ENCODE measurements at places on chromosomes 2 and 18.

- DNase-seq: no peak
Observed at GRCh38 chr2:36562973-36563532, 34.9 kb downstream of the FEZ2 start.

DNA sequence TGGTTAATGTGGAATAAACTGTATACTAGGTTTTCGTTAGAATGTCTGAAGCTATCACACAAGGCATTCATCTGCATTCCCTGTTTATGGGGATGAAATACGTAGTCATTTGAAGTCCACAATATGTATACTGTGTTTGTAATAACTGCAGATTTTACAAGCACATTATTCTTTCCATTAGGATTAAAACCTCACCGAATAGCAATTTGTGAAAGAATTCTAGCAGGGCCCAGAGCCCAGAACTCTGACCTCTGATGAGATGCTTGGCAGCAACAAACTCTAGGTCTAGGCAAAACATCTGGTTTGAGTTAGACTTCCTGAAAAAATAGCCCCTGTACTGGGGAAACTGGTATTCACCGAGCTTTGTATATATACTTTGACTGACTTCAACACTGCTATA lies 158.2 kb downstream of the SRBD1 start:
- DNase-seq: no peak

GRCh38 chr2:12008425-12009061 lies 262.1 kb downstream of the LPIN1 start:
- DNase-seq: no peak

GRCh38 chr18:59180150-59180845 lies 39.7 kb upstream of the GRP start:
- no peak for DNase-seq

GRCh38 chr2:70961648-70961994 lies 16.8 kb upstream of the ANKRD53 start:
- no peak for DNase-seq

DNA sequence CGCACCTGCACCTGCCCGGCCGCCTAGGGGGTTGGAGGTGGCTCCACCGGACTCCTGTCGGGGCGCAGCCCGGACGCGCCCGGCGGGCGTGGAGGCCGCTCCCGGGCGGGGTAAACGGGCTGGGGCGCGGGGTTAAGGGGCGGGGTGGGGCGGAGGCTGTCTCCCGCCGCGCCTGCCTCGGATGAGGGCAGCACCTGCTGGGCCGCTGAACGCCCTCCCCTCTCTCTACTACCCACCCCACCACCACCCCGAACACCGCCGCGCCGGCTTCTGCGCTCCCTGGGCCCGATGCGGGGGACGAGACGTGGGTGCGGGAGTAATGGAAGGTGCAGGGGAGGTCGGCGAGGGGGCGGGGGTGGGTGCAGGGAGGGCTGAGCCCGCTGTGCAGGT lies 224.8 kb upstream of the ID2 start:
- DNase-seq: no peak

DNA sequence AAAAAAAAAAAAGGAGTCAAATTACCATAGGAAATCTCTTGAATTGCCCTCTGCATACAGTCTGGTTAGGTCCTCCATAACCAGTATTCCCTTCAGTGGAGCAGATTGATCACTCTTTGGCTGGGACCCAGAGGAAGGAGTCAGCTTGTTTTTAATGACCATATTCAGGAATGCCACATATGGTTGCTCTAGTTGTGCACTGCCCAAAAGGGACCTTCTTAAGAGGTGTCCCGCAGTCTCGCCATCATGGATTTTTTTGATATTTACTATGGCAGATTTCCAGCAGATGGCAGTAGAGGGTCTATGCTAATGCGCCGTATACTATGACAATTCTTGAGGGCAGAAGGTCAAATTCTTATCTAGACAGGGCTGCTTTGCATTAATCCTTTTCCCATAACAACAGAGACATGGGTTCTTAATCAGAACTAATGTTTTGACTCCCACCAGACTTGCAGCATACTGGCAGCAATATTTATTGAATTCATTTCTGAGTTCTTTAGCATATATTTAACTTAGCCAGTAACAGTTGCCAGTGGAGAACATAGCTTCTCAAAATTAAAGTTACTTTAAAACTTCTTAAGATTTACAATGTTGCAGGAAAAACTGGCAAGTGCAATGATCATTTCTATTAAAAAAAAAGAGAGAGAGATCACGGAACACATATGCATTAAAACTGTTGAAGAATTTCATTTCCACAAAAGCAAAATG lies 31.8 kb upstream of the INPP4A start:
- peak; percentile 68 for DNase-seq

DNA sequence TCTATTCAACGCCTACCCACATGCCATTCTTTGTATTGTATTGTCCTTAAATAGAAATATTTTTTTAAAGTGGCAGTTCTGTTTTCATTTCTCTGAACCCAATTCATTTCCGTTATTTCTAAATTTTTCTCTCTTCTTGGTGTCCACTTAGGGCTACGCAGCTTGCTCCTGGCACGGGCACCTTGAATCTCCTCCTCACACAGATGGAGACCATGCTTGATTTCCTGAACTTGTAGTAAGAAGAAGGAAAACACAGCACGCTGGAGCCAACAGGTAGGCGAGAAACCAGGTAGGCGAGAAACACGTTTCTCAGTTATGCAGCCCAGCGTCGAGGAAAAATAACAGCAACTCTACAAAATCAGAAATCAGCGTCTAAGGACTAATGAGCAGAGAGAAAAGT lies 428.9 kb downstream of the STK39 start:
- DNase-seq: no peak

DNA sequence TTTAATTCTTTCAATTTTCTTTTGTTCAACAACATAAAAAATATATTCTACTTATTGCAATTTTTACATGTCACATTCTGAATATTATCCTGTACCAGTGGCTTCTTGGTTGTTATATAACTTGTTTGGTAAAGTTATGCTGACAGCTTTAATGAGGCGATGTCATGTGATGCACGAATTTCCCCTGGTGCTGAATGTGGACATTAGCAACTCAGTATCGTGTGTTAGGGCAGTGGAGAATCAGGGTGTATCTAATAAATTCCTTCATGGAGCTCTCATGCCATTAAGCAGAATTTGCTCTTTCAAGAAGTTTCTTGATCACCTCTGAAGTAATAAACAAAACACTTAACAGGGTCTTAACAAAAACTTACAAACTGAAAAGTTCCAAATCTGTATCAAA lies 99.6 kb upstream of the DNMT3A start:
- no peak for DNase-seq

DNA sequence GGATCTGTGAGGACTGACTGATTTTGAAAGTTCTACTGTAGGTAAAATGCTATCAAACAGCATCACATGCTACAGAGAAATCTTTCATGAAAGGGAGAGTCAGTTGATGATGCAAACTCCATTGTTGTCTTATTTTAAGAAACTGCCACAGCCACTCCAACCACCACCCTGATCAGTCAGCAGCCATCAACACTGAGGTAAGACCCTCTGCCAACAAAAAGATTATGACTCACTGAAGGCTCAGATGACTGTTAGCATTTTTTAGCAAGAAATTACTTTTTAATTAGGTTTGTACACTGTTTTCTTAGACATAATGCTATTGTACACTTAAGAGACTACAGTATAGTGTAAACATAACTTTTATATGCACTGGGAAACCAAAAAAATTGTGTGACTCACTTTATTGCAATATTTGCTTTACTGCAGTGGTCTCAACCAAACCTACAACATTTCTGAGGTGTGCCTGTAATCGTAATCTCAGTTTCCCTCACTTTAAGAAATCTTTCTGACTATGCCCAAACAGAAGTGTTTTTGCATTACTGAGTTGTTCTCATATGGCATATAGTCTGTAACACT lies 42.8 kb downstream of the METTL8 start:
- DNase-seq: no peak

- DNase-seq: peak; percentile 74
Observed at GRCh38 chr18:60446821-60447220, 74.2 kb upstream of the MC4R start.

DNA sequence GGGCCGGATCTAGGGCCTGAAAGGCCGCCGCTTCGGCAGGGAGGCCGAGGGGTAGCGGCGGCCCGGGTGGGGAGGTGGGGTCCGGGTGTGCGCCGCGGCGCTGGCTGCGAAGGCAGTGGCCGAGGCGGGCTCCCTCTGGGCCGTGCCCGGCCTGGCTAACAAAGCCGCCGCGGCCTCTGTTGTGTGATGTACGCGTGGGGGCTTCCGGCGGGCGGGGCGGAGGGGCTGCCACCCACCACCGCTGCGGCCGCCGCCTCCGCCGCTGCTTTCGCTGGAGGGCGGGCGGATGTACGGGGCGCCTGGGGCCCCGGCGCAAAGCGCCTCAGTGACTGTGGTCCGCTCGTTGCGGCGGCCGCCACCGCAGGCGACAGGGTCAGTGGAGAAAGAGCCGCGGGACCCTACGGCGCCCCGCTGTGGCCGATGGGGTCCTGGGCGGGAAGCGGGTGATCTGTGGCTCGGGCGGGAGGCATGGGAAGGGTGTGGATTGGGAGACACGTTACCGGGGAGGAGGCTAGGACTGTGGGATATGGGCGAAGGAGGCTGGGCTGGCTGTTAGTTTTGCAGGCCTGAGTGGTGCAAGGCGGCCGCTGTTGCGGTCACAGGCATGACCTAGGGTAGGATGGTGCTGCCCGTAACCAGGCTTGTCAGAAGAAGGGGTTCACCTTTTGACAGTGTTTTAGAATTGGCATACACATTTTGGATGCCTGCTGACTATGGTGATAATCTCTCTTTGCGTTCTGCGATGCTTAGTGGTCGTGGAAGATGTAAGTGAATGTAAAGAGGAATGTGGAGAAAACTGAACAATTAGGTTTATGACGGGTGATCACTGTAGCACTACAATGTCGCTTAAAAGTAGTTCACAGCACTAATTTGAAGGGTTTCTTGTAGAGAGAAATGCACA lies 662 bp downstream of the BZW1 start:
- peak; percentile 76 for DNase-seq

DNA sequence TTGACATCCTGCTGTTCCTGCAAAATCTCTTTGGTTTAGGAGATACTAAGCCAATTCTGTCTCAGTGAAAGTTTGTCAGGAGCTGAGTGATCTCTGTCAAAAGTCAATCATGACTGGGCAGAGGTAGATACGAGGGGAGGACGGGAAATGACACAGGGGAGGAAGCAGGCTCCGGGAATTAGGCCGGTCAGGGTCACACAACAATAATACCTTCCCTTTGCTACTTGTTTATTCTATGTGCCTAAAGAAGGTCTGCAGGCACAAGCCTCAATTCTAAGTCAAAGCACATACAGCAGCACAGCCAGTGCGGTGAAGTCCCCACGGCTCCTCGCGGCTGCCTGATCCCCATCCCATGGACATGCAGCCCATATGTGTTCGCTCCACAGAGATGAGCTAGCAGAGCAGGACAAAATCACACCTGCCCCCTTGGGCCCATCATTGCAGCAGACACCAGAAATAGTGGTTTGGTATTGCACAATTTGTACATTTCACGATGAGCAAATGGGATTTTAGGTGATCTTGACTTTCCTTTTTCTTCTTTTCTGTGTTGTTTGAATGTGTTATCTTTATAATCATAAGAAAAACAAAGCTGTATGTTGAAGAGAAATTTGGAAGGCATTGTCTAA lies 141.4 kb downstream of the VAPA start:
- DNase-seq: no peak

DNA sequence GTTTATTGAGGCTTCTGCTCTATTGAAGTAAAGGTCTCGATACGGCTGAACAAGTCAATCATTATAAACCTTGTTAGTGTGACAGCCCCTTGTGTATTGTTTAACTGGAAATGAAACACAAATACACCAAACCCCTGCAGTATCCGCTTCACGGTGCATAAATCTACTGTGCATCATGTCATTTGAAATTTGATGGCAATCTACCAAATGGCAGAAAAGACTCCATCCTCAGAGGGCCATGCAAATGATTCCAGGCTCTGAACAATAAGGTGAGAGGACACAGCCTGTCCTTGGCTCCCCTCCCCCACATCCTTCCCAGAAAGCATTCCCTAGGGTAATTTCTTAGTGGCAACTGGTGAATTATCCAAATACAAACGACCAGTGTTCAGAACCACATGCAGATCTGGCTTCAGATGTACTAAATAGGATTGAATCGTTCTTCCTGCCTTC lies 80.6 kb downstream of the ADCYAP1 start:
- peak; percentile 94 for DNase-seq

DNA sequence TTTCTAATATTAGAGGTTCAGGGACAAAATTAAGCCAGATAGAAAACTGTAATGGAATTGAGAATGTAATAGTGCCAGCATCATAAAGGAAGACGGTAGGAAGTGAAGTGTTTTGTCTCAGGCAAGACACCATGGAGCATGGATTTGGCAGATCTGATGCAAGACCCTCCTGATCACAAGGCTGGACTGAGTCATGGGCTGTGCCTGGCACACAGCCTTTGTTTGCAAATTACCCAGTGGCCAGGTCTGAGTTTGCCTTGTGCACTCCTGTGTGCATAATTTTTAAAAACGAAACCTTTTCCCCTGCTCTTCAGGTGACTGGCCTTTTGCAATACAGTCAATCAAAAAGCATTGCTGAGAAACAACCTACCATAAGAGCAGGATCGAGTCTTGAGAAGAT lies 2.0 kb upstream of the UPP2 start:
- no peak for DNase-seq

DNA sequence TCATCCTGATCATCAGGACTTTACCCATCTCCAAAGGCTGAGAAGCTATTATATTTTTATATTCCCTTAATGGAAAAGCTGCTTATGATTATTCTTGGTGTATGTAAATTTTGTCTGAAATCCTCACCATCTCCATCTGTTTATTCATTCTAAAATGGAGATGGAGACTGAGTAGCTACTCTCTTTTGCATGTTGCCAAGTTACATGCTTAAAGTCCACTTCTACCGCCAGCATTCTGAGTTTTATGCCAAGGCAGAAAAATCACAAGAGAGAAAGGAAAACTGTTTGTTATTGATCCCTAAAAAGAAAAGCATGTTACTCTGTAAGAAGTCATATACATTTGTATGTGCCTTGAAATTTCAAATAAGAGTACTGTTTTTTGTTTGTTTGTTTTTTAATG lies 94.4 kb upstream of the NOSTRIN start:
- DNase-seq: no peak

DNA sequence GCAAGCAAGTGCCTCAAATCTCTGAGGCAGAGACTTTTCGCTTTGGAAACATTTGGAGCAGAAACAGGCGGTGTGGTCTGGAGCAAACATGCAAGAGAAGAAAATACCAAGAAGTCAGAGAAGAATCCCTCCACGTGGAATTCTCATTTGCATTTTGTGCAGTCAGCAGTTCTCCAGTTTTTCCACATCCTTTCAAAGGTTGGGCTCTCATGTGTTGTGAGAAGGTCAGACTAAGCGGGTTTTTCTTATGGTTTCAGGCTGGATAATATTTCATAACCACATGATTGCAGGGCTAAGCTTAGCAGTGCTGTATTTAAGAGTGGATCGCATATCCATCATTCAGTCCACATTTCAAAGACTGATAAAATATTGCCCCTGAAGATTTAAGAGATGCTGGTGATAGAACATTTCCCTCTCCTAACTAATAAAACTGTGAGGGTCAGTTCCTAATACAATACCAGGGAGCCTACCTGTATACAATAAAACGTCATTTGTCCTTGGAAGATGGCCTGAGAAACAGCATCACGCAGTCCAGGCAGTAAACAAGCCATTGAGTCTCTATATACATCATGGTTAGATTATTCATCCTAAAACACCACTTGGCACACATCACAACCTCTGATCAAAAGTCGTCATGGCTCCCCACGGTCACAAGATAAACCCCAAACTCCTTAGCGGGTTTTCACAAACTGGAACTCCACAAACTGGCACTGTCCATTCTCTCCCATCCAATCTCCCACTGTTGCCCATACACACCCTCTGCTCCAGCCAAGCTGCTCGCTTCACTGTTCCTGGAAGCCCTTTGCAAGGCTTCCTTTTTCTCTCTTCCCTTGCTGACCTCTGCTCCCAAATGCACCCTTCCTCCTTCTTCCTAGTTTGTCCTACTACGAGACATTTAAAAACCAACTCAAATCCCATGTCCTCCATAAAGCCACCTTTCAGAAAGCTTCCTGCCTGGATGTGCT lies 31.5 kb downstream of the ANKRD44 start:
- DNase-seq: no peak

Data from SK-N-DZ (cell line).